ENCODE measurements at places on chromosomes 3 and 15. TPM values are rescaled to one million over a fixed set of nuclear protein-coding genes. Genes with fewer than 3 reads are reported as not detected.

Gene PTX3
- 0.13 TPM for total RNA-seq

Gene SLC12A1
- total RNA-seq, result not detected

Gene SEC62
- total RNA-seq, result 85.4 TPM

Gene STAC
- total RNA-seq, result 0.43 TPM

Gene STAB1
- total RNA-seq, result 74.7 TPM

- DNase-seq, result peak; percentile 79
These were observed 371 bp upstream of the CLSTN2 start for GRCh38 chr3:139934613-139935015.

DNA sequence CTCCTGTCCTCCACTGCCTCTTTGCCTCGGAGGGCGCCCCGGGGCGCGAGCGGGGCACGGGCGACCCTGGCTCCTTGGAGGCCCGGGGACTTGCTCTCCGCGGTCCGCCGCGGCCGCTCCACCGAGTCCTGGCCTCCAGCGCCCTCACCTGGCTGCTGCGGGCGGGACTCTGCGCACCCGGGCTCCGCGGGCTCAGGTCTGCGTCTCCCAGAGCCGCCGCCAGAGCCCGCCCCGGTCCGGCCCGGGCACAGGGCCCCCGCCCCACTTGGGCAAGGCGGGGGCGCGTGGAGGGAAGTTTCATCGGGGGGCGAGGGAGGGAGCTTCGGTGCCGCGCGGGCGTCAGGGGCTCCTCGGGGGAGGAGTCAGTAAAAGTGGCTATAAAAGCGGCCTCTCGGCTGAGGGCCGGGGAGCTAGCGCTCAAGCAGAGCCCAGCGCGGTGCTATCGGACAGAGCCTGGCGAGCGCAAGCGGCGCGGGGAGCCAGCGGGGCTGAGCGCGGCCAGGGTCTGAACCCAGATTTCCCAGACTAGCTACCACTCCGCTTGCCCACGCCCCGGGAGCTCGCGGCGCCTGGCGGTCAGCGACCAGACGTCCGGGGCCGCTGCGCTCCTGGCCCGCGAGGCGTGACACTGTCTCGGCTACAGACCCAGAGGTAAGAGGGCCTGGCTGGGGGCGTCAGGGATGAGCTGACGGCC lies at the start of gene CEMIP:
CEMIP (plus strand) TSS at position 407 of the 694 bp plus-strand sequence. CDS start 94,510 bp downstream, outside the sequence.
- DNase-seq, result peak; percentile 83

DNA sequence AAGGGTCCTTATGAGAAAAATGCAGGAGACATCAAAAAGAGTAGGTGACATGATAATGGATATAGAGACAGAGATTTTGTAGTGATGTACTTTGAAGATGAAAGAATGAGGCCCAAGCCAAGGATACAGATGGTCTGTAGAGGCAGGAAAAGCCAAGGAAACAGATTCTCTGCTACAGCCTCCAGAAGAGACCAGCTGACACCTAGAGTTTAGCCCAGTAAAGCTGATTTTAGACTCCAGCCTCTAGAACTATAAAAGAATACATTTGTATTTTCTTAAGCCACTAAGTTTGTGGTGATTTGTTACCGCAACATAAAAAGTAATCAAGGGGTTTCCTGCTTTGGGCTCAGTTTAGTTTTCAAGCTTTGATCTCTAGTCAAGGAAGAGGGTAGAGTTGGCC lies 64.8 kb downstream of the STRIT1 start:
- no peak for DNase-seq

DNA sequence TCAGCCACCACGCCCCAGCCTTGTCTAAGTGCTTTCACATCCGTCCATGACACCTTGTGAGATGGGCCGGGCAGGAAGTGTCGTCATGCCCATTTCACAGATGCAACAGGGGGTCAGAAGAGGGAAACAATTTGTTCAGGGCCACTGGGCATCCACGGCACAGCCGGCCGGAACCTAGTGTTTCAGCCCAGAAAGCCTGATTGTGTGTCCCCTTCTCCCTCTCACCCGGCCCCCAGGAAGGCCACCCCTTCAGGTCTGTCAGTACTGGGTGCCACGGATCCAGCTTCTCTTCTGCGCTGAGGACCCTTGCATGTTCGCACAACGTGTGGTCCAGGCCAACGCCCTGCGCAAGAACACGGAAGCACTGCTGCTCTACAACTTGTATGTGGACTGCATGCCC lies 15.8 kb downstream of the DNAH1 start:
- DNase-seq, result no peak

DNA sequence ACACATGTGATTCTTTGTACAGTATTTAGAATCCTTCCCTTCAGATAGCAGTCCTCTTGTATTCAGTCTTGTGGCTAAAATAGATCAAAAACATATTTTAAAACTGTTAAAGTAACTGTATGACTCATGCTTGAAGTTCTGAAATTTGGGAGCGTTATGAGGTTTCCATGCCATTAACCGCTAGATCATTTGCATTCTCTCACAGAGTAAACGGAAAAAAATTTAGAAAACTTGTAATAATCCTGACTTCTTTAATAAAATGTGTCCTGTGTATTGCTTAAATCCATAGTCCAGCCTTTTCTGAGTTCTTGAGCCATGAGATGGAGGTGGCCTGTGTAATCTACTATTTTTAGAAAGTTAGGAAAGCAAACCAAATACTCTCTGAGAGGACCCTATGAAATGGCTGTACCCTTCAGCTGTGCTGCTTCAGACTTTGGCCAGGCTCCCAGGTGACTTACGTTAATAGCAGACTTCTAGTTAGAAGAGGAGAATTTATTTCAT lies 33.8 kb downstream of the MBNL1 start:
- DNase-seq, result peak; percentile 65

GRCh38 chr3:149765762-149766334 lies 13.6 kb upstream of the COMMD2 start:
- DNase-seq, result no peak

DNA sequence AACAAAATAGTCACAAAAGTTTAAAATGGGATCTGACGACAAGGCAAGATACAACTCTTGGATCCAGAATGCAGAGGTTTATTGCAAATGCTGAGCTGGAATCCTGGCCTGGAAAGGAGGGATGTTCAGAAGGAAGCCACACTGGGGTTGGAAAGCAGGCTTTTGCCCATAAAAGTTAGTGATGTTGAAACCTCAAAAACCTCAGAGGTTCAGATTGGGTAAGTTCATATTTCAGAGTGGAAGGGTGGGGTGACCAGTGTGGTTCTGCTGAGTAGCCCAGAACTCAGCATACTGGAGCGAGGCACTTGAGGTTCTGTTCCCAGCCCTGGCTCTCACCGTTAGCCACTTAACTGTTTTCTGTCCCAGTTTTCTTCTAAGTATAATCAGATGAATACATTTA lies 114.0 kb upstream of the OSTN start:
- DNase-seq, result no peak

DNA sequence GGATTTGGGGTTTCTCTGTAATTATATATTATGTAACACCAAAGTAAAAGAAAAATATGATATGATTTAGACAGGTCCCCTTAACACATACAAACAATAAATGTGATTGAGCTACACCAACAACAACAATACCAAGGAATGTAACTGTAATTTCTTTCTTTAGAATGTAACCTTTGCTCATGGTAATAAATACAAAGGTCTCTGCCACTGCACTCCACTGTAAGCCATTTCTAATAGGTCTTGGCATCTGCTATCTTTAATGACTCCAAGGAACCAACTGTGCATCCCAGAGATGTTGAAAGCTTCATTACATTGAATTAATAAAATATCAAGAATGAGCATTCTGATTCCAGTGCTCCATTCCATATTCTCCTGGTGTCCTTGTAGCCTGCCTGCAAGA lies 88.8 kb downstream of the PDZRN3 start:
- no peak for DNase-seq

DNA sequence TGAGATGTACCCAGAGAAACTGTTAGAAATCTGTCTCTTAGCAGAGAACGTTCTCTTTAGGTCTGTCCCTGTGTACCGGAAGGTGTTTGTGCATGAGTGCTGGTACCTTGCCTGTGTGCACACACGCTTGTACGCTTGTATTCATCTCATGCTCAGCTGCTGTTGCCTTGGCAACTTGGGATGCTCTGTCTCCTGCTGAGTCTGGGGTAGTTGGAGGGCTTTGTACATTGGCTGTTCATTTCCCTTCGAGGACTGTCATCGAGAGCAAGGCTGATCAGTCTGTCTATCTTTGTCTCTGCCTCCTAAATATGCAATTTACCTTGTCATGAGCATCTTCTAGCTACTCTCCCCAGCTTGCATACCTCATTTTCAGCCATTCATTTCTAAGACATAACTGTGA lies 147.2 kb downstream of the SLCO3A1 start:
- DNase-seq, result no peak

DNA sequence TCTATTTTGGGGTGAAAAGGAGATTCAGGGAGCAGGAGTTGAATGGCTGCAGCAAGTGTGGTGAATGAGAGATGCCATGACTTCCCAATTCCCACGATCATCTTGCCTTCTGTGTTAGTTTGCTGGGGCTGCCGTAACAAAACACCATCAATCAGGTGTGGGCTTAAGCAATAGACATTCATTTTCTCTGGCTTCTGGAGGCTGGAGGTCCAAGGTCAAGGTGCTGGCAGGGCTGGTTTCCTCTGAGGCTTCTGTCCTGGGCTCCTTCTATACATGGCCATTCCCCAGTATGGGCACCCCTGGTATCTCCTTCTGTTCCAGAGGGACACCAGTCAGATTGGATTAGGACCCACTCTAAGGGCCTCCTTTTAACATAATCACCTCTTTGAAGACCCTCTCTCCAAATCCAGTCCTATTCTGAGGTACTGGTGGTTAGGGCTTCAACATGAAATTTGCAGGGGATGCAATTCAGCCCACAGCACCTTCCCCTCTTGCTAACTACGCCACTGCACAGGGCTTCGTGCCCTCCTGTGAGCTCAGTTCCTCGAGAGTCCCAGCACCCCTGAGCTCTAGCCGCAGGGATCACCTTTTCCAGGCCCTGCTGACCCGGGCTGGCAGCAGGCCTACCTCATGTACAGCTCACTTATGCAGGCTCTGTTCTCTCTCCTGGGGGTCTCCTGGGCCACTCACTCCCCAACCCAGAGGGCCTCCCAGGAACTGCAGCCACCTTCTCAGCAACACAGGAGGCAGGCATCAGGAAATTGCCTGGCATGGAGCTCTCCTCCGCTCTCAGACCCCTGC lies 37.3 kb upstream of the SLC6A11 start:
- no peak for DNase-seq

All from Right ventricle myocardium superior (tissue), 1 donor.